ENCODE measurements at places on chromosomes 3 and 15. TPM values are rescaled to one million over a fixed set of nuclear protein-coding genes. Genes with fewer than 3 reads are reported as not detected.
A peak's percentile ranks its signal among the peaks of the same experiment; 100 is the strongest.

DNA sequence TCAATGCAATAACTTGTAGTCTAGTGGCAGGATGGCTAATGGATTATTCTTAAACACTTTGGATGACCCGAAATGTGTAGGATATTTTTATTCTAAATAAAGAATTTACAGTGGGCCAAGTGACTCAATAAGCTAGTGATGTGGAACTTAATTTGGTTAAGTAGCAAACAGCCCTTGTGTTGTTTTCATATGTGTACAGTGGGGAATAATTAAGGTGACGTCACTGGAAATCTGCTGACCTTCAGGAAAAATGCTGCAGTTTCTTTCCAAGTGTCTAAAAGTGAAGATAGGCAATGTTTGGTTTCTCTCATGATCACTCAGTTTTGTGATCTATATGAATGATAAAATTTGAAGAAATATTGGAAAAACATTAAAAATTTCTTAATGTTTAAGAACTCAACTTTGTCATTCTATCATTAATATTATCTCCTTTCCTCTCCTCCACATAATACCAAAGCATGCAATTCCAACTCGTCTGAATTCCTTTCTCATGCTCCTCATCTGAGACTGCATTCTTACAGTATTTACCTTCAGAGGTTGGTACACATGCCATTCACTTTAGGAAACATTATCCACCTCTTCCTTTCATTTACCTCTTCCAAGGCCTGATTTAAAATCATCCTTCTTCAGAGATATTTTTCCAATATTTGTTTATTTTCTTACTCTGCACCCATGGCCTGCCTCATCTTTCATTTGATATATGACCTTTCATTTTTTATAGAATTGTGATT lies 414.6 kb upstream of the ARPP21 start:
- H3K4me3 ChIP-seq = no peak overlapping the region
- DNase-seq = no peak
- no peak overlapping the region for H3K27ac ChIP-seq
- no peaks in the 10 kb centered on the region for H3K36me3 ChIP-seq
- H3K27me3 ChIP-seq = no peaks in the 10 kb centered on the region

- H3K36me3 ChIP-seq = no peaks in the 10 kb centered on the region
- H3K27ac ChIP-seq = no peak overlapping the region
- DNase-seq = no peak
- no peaks in the 10 kb centered on the region for H3K4me1 ChIP-seq
Measured at GRCh38 chr15:31098953-31099740, 2.4 kb downstream of the TRPM1 start.

- H3K27me3 ChIP-seq = no peaks in the 10 kb centered on the region
- no peaks in the 10 kb centered on the region for H3K36me3 ChIP-seq
- DNase-seq = no peak
- H3K27ac ChIP-seq = no peak overlapping the region
- H3K4me1 ChIP-seq = no peaks in the 10 kb centered on the region
Measured at GRCh38 chr15:53808058-53808706, 48.7 kb upstream of the WDR72 start.

GRCh38 chr3:142287866-142288638 lies 62.7 kb upstream of the GK5 start:
- no peak overlapping the region for H3K27ac ChIP-seq
- DNase-seq = no peak
- H3K27me3 ChIP-seq = no peaks in the 10 kb centered on the region
- no peak overlapping the region for H3K4me3 ChIP-seq
- H3K4me1 ChIP-seq = no peaks in the 10 kb centered on the region

GRCh38 chr15:64426845-64427465 lies 33.4 kb upstream of the ZNF609 start:
- H3K27ac ChIP-seq = no peak overlapping the region
- DNase-seq = no peak
- peaks cover 34% of the 10 kb centered on the region for H3K36me3 ChIP-seq
- no peak overlapping the region for H3K4me3 ChIP-seq
- no peaks in the 10 kb centered on the region for H3K4me1 ChIP-seq

DNA sequence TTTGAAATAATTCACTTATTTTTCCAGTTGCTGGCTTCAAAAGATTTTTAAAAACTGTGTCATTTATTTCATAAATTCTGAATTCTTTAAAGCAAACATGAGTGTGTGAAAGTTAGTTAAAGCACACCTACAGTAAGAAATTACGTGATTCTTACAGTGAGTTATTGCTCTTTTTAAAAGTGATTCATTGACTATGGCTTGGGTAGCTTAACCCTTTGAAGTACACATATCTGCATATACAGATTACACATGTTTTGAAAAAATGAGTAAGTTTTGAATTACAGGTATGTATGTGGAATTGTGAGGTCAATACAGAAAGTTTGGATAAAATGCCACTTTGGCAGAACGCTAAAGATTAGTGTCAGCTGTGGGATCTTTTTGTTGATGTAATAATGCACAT lies 64.5 kb upstream of the MBNL1 start:
- H3K27ac ChIP-seq = peak overlapping the region; percentile 90
- no peaks in the 10 kb centered on the region for H3K27me3 ChIP-seq
- no peak for DNase-seq
- peaks cover 2% of the 10 kb centered on the region for H3K4me1 ChIP-seq
- H3K4me3 ChIP-seq = peak overlapping the region; percentile 49

DNA sequence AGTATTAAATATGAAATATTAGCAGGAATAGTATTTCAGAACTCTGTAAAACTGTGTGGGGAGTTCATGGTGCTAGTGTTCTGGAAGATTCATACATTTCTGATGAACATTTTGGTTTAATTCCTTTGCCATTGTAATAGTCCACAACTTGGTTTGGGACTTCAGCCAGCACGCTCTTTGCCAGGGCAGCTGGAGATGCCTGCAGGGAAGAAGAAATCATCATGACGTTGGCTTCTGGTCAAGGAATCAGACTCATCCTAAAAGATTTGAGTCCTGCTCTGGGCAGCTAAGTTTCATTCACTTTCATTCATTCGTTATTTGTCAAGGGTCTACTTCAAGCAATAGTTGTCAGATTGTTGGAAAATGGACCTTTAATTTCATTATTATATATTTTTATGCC lies 32.4 kb upstream of the MRPL3 start:
- no peaks in the 10 kb centered on the region for H3K36me3 ChIP-seq
- no peaks in the 10 kb centered on the region for H3K4me1 ChIP-seq
- DNase-seq = no peak
- no peak overlapping the region for H3K4me3 ChIP-seq
- no peaks in the 10 kb centered on the region for H3K27me3 ChIP-seq

GRCh38 chr3:78506581-78507195 lies 1261.1 kb downstream of the ROBO1 start:
- H3K27me3 ChIP-seq = no peaks in the 10 kb centered on the region
- no peak for DNase-seq
- H3K4me1 ChIP-seq = no peaks in the 10 kb centered on the region
- no peak overlapping the region for H3K4me3 ChIP-seq
- H3K27ac ChIP-seq = no peak overlapping the region

DNA sequence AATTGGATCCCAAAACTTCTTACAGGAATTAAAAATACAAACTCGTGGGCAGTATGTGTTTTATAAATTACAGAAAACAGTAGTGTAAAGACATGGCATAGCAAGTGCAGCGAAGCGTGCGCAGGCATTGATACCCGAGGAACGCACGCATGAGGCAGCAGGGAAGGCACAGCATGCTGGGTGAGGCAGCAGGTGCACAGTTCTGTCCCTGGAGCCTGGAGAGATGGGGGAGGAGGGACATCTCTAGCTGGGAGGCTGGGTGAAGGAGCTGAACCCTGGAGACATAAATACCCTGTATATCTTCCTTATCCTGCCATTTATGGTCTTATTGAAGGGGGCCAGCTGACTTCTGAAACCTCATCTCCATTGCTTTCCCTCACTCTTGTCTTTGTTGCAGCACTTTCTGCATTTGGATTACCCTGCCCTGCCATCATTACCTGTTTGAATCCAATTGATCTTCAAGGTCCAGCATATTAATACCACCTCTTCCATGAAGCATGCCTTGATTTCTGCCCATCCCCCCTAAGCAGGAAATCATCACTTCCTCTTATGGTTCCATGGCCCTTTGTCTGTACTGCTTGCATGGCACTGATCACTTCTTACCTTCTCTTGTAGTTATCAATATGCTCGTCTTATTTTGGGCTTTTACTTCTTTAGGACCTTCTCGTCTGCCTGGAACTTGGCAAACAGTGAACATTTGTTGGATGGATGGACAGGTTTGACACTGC lies 20.5 kb downstream of the LPP start:
- DNase-seq = no peak
- peaks cover 6% of the 10 kb centered on the region for H3K36me3 ChIP-seq
- peaks cover 68% of the 10 kb centered on the region for H3K4me1 ChIP-seq
- H3K4me3 ChIP-seq = no peak overlapping the region

GRCh38 chr15:34768530-34768929 lies 13.7 kb upstream of the GJD2 start:
- no peak overlapping the region for H3K27ac ChIP-seq
- H3K4me1 ChIP-seq = no peaks in the 10 kb centered on the region
- H3K27me3 ChIP-seq = no peaks in the 10 kb centered on the region
- no peak overlapping the region for H3K4me3 ChIP-seq
- no peaks in the 10 kb centered on the region for H3K36me3 ChIP-seq
- DNase-seq = no peak

GRCh38 chr15:42146551-42147430 lies 9.6 kb downstream of the PLA2G4F start:
- H3K27me3 ChIP-seq = no peaks in the 10 kb centered on the region
- no peak overlapping the region for H3K4me3 ChIP-seq
- no peak for DNase-seq

- H3K27ac ChIP-seq = no peak overlapping the region
- no peak for DNase-seq
- no peaks in the 10 kb centered on the region for H3K27me3 ChIP-seq
- H3K4me3 ChIP-seq = no peak overlapping the region
- H3K4me1 ChIP-seq = no peaks in the 10 kb centered on the region
Measured at GRCh38 chr15:69119683-69120395, 40.6 kb upstream of the GLCE start.

GRCh38 chr3:169460035-169460434 lies 203.5 kb downstream of the MECOM start:
- H3K4me3 ChIP-seq = no peak overlapping the region
- no peak for DNase-seq
- no peak overlapping the region for H3K27ac ChIP-seq
- H3K4me1 ChIP-seq = no peaks in the 10 kb centered on the region
- H3K36me3 ChIP-seq = no peaks in the 10 kb centered on the region

DNA sequence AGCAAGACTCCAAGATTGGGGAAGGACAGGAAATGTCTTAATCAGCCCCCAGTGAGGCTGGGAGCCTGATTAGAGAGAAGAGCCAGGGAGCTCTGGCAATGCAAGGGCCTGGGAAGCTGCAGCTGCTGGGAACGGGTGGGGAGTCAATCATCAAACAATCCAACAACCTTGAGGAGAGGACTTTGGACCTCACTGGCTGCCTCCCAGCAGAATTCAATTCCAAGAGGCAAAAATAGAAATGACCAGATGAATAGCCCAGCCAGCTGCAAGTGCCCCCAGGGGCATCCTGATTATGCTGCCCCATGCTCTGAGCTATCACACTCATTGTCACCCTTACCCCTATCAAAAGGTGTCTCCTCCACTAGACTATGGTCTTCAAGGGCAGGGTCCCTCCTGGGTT lies 6.1 kb upstream of the HOMER2 start:
- H3K4me3 ChIP-seq = no peak overlapping the region
- H3K36me3 ChIP-seq = no peaks in the 10 kb centered on the region
- H3K4me1 ChIP-seq = no peaks in the 10 kb centered on the region
- DNase-seq = no peak

- H3K4me1 ChIP-seq = no peaks in the 10 kb centered on the region
- peak overlapping the region; percentile 56 for H3K27ac ChIP-seq
- no peaks in the 10 kb centered on the region for H3K27me3 ChIP-seq
- peak overlapping the region; percentile 56 for H3K4me3 ChIP-seq
Measured at GRCh38 chr15:31236184-31237042, 90.2 kb upstream of the KLF13 start.

GRCh38 chr15:88705769-88706165 lies 67.0 kb downstream of the ISG20 start:
- no peak for DNase-seq
- H3K27me3 ChIP-seq = no peaks in the 10 kb centered on the region
- peak overlapping the region; percentile 91 for H3K27ac ChIP-seq
- peaks cover 29% of the 10 kb centered on the region for H3K4me1 ChIP-seq
- peak overlapping the region; percentile 64 for H3K4me3 ChIP-seq

- no peaks in the 10 kb centered on the region for H3K36me3 ChIP-seq
- no peak overlapping the region for H3K4me3 ChIP-seq
- no peaks in the 10 kb centered on the region for H3K27me3 ChIP-seq
- no peak overlapping the region for H3K27ac ChIP-seq
Measured at GRCh38 chr3:67739851-67740250, 85.4 kb upstream of the SUCLG2 start.

DNA sequence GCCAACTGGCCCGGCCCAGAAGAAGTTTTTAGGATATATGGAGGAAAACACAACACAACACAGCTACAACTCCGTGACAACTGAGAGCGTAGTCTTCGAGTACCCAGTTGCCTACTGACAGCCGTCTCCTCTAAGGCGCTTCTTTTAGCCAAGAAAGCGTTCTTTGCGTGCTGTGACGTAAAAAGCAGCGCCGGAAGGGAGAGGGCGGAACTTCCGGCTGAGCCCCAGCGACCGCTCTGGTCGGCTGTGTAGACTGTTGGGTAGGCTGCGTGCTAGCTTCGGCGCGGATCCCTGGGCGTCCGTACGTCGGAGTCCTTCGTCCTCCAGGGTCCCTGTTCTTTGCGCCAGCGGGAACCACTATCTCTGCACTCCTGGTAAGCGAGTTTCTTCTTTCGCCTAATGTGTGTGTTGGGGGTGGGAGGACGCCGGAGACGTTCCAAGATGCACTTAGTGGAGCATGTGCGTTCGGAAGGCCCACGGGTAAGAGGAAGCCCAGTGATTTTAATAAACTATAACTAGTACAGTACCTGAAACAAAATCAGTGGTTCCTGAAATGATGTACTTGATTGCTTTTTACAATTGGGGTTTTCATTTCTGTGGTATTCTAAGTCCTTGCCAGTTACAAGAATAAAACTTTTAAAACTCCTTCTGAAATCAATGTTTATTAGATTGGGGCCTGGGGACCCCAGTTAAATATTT lies at the start of gene TRMT10C:
Gene TRMT10C, plus strand, starts transcription at position 239 of the 699 bp plus-strand sequence. CDS start 2,914 bp downstream, outside the sequence.
- peak within 1 kb of the TSS; percentile 92 for H3K27ac ChIP-seq
- peak; percentile 60 for DNase-seq
- H3K36me3 ChIP-seq = peaks cover 22% of the 10 kb centered on the region
- no peaks in the 10 kb centered on the region for H3K27me3 ChIP-seq

- no peaks in the 10 kb centered on the region for H3K36me3 ChIP-seq
- H3K4me3 ChIP-seq = peak overlapping the region; percentile 3
- H3K27ac ChIP-seq = no peak overlapping the region
Measured at GRCh38 chr3:143849854-143850549, 1.7 kb upstream of the SLC9A9 start.

DNA sequence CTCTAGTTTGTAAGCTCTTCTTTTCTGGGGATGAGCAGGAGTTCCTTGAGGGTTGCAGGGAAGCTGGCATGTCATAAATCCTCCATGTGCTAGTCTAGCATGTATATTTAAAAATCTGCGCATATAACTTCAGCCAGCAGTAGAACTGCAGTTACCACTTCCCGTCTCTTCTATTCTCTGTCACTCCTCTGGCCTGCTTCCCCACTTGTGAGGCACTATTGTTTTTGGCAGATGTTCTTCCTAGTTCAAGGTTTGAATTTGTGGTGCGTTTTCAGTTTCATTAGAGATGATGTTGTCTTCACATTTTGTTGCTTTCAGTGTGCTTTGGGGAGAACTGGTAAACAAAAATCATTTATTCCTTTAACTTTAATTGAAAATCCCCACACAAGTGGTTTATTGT lies 169.1 kb upstream of the ZPLD1 start:
- H3K27me3 ChIP-seq = no peaks in the 10 kb centered on the region
- DNase-seq = no peak
- no peak overlapping the region for H3K27ac ChIP-seq
- no peaks in the 10 kb centered on the region for H3K4me1 ChIP-seq
- H3K4me3 ChIP-seq = no peak overlapping the region
- H3K36me3 ChIP-seq = no peaks in the 10 kb centered on the region

The MEGF11 gene
- not detected for total RNA-seq

The TICRR gene
- not detected for total RNA-seq

The ZNF860 gene
- 0.43 TPM for total RNA-seq

The SEMA3G gene
- total RNA-seq = 163 TPM

The STT3B gene
- total RNA-seq = 79.5 TPM

The STRC gene
- total RNA-seq = not detected

The DAZL gene
- not detected for total RNA-seq
